ENCODE measurements at places on chromosomes 2 and 18.

DNA sequence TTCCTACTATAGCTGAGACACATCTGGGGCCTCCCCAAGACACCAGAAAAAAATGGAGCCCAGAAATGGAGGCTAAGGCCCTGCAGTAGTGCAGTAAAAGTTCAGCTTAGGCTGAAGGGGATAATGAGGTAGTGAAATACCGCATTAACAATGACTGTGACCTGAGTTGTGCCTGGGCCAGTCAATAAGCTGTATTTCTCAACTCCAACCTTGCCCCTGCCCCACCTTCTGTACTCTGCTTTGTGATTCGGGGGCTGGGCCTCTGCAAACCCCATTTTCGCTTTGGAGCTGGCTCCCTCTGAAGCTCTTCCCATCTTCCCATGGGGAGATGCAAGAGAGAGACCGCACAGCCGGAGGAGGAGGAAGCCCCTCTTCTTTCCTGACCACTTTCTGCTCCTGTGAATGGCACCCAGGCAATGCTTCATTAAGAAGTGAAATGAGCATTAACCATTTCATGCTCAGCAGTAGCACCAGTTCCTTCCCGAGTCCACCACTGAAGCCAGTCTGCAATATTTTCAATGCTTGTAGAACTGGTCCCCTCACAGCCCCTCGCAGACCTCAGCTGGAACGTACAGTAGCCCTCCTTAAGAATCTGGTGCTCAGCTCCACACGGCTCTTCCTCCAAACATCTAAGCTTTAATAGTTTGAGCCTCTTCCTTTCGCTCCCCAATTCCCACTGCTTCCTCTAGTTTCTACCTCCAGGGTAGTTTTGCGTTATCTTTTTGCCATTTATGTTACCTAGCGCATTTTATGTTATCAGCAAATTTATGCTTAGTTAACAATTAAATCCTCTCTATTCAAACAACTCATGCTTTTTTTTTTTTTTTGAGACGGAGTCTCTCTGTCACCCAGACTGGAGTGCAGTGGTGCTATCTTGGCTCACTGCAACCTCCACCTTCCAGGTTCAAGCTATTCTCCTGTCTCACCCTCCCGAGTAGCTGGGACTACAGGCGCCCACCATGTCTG lies 32.6 kb upstream of the SCYGR1 start:
- DNase-seq: no peak

DNA sequence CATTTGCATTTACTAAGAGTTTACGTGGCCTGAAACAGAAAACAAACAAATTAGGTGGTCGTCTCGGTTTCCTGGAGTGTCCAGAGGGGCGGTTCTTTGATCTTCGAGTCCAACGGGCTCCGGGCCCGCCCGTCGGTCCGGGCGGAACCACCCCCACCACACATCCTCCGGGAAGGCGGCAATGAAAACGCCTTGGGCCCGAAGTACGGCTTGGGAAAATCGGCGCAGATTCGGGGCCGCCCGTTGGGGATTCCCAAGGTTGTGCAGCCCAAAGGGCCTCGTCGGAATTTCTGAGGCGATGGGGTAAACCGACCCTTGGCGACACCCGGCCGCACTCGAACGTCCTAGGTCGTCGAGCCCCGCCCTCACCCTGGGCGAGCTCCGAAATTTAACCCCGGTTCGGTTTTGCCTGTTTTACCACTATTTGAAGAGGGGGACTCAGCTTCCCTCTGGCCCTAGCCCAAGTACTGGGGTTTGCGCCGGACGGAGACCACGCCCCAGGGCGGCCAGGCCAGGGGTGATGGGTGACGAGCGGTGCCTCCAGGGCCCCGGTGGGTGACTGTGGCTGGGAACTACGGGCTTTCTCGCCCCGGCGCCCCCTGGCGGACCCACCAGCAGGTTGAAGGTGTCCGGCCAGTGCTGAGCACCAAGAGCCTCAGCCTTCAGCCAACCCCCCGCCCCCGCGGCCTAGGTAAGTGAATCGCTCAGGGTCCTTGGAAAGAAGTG lies 1.9 kb upstream of the CFAP53 start:
- peak; percentile 53 for DNase-seq

GRCh38 chr2:98935777-98936352 lies at the start of gene CRACDL:
Gene CRACDL, minus strand, starts transcription at chr2:98936225. Its CDS starts 89,425 bp downstream, at chr2:98846800.
- DNase-seq: no peak

GRCh38 chr2:64478502-64479230 lies 24.7 kb downstream of the LGALSL start:
- DNase-seq: no peak

- no peak for DNase-seq
These were observed 342.6 kb downstream of the SATB2 start for GRCh38 chr2:199115169-199115568.

- no peak for DNase-seq
These were observed 87.3 kb downstream of the HNRNPLL start for GRCh38 chr2:38515155-38516074.

DNA sequence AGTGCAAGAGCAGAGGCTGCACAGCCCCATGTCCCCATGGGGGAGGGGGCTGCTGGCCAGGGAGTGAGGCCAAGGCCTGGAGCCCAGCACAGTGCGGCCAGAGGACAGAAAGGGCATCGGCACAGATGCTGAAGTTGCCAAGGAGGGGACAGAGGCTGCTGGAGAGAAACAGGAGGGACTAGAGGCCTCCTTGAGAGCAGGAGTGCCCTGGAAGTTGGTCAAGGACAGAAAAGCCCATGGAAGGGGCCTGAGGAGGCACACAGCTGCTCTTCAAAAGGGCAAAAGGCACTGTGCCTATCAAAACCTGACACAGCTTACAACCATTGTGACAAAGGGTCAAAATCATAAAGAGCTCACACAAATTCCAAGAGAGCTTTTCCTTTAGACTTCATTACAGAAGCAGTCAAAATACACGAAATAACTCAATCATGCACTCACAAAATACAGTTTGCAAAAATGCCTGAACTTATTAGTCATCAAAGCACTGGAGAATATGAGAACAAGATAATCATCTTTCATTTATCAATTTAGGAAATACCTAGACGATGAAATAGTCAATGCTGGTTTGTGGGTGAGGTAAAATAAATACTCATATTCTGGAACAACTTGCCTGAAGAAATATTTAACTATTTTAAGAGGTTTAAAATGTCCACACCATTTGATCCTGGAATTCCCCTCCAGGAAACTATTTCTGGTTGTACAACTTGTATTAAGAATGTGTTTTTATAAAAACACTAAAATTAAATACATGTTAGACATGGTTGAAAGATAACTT lies 79.6 kb downstream of the USP40 start:
- DNase-seq: no peak

DNA sequence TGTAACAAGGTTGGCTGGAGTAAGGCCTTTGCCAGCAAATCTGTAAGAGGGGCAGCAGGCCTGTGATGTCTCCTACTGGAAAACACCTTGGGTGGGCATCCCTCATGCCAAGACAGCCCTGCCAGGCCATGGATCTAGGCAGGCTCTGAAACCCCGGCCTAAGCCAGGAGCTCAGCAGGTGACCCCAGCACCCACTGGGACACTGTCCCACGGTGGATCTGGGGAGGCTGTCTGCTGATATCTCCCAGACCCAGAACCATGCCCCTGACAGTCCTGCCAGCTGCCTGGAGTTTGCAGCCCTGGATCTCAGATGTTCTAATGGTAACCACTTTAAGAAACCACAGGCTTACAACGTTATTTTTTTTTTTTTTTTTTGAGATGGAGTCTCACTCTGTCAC lies 117.7 kb downstream of the ZNF516 start:
- DNase-seq: no peak

All from activated naive CD8-positive, alpha-beta T cell treated with anti-CD3 and anti-CD28 coated beads, Interleukin-2, amount 50 U/mL, for 16 hours (primary cell).